ENCODE measurements at places on chromosomes 11 and 22.

GRCh38 chr11:116412118-116412889 lies 360.5 kb downstream of the BUD13 start:
- no peak for DNase-seq

GRCh38 chr11:43267856-43268580 lies 43.8 kb upstream of the API5 start:
- no peak for DNase-seq

- DNase-seq: no peak
Observed at GRCh38 chr22:42895087-42895486, 38.0 kb upstream of the ARFGAP3 start.

DNA sequence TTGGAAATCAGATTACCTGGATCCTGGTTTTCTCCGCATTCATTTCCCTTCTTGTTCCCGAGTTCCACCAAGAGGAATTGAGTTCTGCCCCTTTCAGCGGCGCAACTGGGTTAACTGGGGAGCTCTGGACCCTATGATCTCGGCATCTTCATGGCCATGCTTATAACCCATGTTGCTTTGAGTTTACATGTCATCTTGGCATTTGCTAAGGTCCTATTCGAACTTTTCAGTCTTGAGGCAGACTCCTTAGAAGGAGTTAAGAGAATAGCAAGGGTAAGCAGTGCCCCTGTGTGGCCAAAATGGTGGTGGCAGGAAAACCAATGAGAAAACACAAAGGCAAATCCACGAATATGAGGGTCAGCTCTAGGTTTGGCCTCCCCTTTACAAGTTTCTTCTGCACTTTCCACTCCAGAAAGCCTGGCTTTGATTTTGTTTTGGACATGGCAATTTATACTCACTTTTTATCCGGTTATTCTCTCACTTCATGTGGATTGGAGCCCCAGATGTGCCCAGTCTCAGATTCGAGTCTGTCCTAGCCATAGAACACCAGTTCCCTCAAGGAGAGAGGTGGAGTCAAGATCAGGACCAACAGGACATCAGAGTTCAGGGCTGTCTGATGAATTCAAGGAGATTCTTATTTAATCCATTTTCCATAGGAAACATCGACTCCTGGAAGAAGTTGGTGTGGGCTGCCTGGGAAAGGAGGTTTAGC lies 55.3 kb upstream of the FBXO3 start:
- DNase-seq: peak; percentile 62

DNA sequence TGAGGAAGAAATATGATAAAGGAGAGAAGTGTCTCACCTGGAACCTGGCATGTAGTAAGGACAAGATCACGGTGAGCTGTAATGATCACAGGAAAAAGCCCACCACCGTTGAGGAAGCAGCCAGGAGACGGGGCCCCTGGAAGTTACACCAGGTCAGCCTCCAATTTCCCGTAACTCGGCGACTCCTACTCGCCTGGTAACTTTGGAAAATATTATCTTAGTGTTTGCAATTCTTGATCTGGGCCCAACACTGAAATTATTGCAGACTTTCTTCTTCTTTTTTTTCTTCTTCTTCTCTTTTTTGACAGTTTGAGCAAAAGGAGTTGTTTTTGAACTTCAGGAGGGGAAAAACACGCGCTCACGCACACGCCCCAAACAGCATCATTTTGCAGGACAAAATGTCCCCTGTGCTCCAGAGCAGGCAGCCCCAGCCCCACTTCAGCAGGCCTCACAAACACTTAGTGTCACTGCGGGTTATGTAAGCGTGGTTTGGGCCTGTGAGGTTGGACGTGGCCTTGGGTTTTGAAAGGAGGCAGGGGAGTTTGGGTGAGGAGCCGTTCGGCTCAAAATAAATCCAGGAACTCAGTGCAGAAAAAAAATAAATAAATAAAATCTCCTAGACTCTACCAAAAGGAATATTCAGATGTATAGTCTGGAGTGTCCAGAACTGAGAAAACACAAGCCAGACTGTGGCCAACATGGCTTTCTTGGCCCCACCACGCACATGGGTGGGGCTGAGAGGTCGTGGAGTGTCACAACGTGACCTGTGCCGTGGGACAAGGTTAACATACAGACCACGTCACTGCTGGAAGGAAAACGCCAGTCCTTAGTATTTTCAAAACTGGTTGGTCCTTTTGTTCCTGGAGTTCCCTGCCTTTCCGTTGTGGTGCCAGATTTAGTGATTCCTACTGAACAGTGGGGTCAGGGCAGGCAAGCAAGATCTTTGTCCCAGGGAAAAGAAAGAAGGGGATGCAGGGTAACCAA lies 26.3 kb upstream of the MN1 start:
- DNase-seq: no peak

DNA sequence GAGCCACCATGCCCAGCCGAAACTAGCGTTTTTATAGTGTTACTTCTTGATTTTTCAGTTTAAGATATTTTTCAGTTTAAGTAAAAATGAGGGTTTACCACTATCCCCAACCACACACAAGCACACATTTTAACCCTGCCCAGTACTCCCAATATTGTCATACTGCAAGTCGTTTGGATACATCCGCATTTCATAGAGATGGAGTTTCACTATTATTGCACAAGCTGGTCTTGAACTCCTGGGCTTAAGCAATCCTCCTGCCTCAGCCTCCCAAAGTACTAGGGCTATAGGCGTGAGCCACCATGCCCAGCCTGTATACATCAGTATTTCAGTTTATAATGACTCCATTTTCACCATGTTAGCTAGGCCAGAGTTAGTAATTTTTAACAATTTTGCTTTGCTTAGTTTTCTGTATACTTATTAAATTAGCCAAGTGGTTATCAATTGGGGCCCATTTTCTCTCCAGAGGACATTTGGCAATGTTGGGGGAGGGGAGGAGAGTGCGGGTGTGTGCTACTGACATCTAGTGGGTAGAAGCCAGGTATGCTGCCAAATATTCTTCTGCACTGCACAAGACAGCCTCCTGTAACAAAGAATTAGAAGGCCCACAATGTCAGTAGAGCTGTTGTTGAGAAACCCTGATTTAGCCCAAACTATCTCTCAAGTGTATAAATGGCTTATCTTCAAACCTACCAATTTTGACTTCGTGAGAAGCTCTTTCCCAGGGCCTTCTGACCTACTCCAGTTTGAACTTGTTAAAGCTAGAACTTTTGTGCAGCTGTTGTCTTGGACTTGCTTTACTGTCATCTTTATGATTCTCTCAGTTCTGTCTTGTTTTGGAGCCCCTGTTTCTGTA lies 7.3 kb downstream of the USP47 start:
- peak; percentile 67 for DNase-seq

GRCh38 chr11:76627606-76628005 lies 42.9 kb downstream of the LRRC32 start:
- DNase-seq: no peak

- no peak for DNase-seq
Observed at GRCh38 chr22:48750826-48751440, 1076.7 kb downstream of the BRD1 start.

DNA sequence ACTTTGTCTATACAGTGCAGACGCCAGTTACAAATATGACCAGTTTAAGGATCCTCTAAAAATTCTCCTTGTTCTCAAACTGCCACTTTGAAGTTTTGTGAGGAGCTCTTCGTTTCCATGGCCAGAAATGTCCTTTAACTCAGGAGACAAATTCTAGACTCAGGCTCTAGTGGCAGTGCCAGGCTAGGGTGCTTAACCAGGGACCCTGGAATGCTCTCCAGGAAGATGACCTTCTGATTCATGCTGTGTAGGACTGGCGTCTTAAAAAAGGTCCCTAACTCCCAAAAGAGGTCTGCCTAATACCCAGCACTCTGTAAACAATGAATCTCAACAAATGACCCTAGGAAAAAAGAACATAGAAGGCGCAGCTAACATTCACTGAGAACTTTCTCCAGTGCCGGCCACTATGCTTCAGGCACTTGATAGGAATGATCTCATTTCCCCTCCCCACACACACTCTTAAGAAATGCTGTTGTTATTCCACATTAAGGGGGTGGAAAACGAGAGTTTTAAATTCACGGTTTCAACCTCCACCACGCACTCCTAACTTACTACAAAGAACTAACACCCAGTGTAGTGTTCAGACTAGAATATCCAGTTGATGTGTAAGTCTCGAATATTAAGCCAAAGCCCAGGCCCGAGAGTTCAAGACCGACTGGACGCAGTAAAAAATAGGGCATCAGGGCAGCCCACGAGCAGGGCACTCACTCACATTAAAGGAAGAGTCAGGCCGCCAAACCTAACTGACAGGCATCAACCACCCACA lies 747 bp downstream of the NXF1 start:
- peak; percentile 26 for DNase-seq

All from ACHN (cell line).